ENCODE measurements at places on chromosomes 5 and 9. TPM values are rescaled to one million over a fixed set of nuclear protein-coding genes. Genes with fewer than 3 reads are reported as not detected.

GRCh38 chr5:111975133-111975532, 218.1 kb upstream of the NREP start:
- DNase-seq: peak; percentile 45

DNA sequence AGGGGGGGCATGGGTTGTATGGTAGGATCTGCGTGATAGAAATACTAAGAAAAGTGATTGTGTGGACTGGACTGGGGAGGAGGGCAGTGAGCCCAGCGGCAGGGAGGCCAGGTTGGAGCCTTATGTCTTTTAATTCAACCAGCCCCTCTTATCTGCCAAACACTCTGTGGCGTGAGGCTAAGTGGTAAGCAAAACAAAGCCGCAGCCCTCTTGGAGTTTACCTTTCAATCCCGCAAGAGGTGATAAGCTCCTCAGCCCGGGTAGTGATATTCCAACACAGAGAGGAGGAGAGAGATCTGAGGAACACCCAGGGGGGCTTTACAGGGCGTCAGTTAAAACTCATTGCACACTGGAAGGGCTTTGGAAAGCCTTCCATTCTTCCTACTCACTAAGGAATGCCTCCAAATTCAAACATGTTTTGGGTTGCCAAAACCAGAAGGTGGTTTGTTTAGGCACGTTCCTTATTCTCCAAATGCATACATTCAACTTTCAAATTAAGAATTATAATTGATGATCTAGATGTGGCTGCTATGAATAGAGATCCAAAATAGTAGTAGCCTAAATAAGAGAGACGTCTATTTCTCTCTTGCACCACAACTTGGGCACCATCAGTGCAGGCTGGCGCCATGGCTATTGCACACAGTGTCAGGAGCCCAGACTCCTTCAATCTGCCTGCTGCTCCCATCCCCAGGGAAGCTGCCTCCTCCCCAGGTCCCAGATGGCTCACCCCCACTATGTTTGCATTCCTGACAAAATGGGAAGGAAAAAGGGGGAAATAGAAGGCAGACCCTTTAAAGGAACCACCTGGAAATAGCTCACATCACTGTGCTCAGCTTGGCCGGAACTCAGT, 75.1 kb upstream of the FSTL4 start:
- no peak for DNase-seq

- no peak for DNase-seq
Observed at GRCh38 chr9:79656169-79656568, 84.4 kb downstream of the TLE4 start.

GRCh38 chr5:54309276-54309675, 1.1 kb downstream of the ARL15 start:
- DNase-seq: no peak

- DNase-seq: no peak
Observed at GRCh38 chr9:107299437-107299836, 16.4 kb downstream of the RAD23B start.

The ATP6V0E1 gene
- polyA plus RNA-seq: 156 TPM

GRCh38 chr5:109739741-109740728, 50.3 kb downstream of the MAN2A1 start:
- no peak for DNase-seq

The DND1 gene
- 0.61 TPM for polyA plus RNA-seq

The TMEM232 gene
- 0.58 TPM for polyA plus RNA-seq

The CNTNAP3 gene
- 0.33 TPM for polyA plus RNA-seq

- DNase-seq: peak; percentile 20
Observed at GRCh38 chr5:305459-305858, 16.1 kb upstream of the AHRR start.

DNA sequence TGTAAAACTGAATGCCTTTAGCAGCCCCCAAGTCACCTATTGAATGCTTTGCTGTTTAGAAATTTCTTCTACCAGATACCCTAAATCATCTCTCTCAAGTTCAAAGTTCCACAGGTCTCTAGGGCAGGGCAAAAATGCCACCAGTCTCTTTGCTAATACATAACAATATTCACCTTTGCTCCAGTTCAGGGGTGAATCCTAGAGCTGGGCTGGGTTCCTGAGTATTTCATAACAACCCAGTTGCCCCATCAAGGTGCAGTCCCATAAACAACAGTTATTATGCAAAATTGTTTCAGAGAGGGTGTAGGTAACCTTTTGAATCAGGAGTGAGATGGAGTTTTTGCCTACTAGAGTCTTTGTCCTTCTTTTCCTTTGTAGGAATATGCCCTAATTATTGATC, 19.0 kb upstream of the C1QTNF3 start:
- no peak for DNase-seq

The AHRR gene
- polyA plus RNA-seq: 0.13 TPM

DNA sequence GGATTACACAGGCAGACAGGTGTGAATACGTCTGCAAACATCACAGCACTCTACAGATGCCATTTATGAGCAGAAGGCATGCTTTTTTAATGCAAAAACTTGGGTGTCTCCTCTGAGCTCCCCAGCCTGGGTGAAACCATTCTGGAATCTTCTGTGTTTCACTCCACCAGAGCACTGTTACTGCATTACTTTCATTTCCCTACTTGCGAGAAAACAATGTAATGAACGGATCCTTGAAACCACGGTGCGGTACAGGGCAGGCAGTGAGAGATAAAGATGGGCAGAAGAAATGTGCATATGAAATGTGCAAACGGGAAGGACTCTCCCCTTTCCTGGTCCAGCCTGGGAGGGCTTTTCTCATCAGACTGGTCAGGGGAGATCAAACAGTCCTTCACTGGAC, 584.3 kb upstream of the KLF4 start:
- DNase-seq: no peak

- DNase-seq: peak; percentile 66
Observed at GRCh38 chr5:179314606-179315355, 30.5 kb downstream of the ADAMTS2 start.

DNA sequence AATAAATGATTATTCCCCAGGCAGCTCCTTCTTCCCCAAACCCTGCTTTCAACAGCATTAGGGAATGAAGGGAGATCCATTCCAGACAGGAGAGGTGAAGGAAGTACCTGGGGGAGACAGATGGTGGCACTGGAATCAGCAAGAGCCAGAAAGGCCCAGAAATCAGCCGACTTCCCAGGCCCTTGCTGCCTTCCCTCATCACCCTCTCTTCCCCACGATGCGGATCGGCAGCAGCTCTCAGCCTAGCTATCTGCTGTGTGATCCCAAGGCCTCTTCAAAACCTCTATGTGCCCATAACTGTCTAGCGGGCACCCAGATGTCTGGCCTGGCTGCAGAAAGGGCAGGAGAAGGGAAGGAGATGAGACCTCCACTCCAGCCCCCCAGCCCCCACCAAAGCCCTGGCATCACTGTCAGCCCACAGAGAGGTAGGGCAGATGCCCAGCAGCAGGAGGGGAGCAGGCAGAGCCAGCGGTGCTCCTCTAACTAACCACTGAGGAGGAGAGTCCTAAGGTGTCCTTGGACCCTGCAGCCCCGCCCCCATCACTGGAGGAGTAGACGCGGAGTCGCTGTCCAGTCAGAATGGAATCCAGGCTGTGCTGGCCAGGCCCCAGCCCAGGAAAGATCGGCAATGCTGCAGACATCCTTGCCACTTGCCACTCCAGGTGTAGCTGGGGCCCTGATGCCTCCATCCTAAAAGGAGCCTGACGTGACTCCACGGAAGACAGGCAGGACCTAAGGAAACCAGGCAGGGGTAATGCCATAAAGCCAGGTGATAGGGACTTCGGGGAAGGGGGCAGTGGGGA, 12.7 kb downstream of the CNTFR start:
- DNase-seq: no peak

GRCh38 chr5:142215915-142216681, 107.5 kb downstream of the NDFIP1 start:
- DNase-seq: peak; percentile 79

GRCh38 chr9:122552812-122553211, at the start of gene OR1N2:
OR1N2 (plus strand) TSS chr9:122553112; CDS start chr9:122553212, 100 bp downstream.
- DNase-seq: no peak

- no peak for DNase-seq
Observed at GRCh38 chr9:118929287-118929686, 439.9 kb downstream of the BRINP1 start.

The NUDT12 gene
- polyA plus RNA-seq: 6.8 TPM

The SPINK13 gene
- polyA plus RNA-seq: not detected

- DNase-seq: no peak
Observed at GRCh38 chr9:7210854-7211637, 453.3 kb downstream of the KDM4C start.

The ADAMTSL2 gene
- polyA plus RNA-seq: 0.21 TPM

- no peak for DNase-seq
Observed at GRCh38 chr5:54904425-54904824, 81.0 kb downstream of the ESM1 start.

GRCh38 chr5:669111-669841, 23.9 kb downstream of the TPPP start:
- peak; percentile 75 for DNase-seq

GRCh38 chr9:110890416-110890815, 147.9 kb downstream of the LPAR1 start:
- DNase-seq: no peak

- no peak for DNase-seq
Observed at GRCh38 chr5:64806537-64806936, 37.8 kb downstream of the CWC27 start.

DNA sequence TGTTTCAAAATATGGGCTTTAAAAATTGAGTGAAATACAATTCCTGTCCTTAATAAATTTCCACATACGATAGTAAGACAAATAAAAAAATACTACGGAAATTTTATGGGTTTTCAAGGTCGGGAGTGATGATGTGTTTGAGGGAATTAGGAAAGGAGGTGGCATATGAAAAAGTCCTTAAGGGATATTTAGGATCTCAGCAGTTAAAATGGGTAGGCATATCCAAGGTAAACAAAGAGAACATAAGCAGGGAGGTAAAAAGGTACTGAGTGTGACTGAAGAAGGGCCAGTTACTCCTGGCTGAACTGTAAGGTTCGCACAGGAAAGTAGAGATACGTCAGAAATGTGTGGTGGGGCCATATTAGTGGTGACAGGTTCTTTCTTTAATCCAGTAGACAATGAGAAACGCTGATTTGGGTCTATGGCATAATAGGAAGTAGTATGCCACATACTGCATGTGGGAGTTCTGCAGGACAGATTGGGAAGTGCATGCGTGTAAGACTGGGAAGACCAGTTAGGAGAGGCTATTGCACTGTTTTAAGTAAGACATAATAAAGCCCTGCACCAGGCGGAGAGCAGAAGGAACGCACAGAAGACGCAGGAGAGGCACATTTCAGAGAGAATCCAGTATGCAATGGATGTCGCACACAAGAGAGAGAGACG, 937 bp upstream of the HMGCR start:
- no peak for DNase-seq

DNA sequence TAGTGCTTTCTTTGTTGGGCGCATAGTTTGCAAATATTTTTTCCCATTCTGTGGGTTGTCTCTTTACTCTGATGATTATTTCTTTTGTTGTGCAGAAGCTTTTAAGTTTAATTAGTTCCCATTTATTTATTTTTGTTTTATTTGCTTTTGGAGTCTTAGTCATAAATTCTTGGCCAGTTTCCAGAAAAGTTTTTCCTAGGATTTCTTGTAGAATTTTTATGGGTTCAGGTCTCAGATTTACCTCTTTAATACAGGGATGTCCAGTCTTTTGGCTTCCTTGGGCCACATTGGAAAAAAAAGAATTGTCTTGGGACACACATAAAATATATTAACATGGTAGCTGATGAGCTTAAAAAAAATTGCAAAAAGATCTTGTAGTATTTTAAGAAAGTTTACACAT, 122.0 kb downstream of the WDR70 start:
- no peak for DNase-seq

The KDM4C gene
- 3.7 TPM for polyA plus RNA-seq

DNA sequence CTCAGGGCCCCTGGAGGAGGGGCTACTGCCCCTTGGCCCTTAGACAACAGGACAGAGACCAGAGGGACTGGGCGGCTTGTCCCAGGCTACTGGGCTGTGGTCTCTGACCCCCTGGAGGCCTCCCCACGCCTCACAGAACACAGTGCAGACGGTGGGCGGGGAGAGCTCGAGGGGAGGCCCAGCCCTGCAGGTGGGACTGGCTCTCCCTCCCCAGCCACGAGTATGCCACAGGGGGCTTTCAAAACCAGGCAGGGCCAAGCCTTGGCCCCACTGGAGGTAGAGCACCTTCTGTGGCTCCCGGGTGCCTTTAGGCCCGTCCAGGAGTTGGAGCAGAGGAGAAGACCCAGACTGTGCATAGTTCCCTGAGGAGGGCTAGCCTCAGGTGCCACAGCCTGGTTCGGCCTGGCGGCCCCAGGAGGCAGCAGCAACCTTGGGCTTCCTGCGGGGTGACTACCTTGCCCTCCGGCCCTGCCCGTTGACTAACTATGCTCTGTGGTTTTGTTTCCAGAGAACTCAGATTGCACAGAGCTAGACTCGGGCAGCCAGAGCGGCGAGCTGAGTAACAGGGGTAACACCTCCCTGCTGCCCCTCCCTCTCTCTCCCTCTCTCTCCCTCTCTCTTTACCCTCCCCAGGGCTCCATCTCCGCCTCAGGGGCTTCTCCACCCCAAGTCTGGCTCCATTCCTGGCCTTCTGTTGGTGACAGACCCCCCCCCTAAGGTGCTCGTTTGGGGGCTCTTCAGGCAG, 15.5 kb downstream of the CARD19 start:
- DNase-seq: peak; percentile 25

DNA sequence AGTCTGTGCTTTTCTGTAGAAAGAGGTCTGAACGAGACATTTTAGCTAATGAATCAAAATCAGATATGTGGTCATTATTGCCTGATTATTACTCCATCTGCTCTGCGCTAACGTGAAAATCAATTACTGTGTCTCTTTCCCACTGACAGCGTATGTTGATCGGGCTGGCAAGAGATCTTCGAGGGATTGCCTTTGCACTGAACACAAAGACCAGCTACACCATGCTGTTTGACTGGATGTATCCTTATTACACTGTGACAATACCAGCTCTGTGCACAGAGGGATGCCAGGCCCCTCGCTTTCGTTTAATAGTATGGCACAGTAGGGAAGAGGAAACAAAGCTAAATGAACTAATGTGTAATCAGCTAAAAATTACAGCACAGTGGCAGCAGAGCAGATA, 103.7 kb upstream of the TLX3 start:
- no peak for DNase-seq

GRCh38 chr5:134439210-134439654, 27.6 kb upstream of the CDKN2AIPNL start:
- peak; percentile 86 for DNase-seq

GRCh38 chr9:88053856-88054501, 79.6 kb upstream of the CDK20 start:
- no peak for DNase-seq

The LRRC26 gene
- polyA plus RNA-seq: not detected

DNA sequence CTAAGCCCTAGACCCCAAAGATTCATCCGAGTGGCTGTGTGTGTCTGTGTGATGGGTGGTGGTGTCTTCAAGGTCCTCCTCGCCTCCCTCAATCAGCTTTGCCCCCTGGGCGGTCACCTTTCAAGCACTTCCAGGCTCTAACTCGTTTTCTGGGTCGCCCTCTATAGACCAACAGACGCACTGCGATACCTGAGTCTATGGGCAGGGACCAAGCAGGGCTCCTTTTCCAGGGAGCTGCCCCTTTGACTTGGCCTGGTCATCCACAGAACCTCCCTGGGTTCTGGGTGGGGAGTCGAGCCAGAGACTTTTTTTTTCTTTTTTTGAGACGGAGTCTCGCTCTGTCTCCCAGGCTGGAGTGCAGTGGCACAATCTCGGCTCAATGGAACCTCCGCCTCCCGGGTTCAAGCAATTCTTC, 1.1 kb downstream of the SLC27A4 start:
- DNase-seq: peak; percentile 55

- no peak for DNase-seq
Observed at GRCh38 chr5:78747705-78748359, 99.3 kb upstream of the LHFPL2 start.

Data from psoas muscle (tissue), 8 donors.